ENCODE measurements at places on chromosomes 5 and 9.
A peak's percentile ranks its signal among the peaks of the same experiment; 100 is the strongest.

- no peak for DNase-seq
These were observed 1.1 kb downstream of the TGFBR1 start for GRCh38 chr9:99106044-99106375.

DNA sequence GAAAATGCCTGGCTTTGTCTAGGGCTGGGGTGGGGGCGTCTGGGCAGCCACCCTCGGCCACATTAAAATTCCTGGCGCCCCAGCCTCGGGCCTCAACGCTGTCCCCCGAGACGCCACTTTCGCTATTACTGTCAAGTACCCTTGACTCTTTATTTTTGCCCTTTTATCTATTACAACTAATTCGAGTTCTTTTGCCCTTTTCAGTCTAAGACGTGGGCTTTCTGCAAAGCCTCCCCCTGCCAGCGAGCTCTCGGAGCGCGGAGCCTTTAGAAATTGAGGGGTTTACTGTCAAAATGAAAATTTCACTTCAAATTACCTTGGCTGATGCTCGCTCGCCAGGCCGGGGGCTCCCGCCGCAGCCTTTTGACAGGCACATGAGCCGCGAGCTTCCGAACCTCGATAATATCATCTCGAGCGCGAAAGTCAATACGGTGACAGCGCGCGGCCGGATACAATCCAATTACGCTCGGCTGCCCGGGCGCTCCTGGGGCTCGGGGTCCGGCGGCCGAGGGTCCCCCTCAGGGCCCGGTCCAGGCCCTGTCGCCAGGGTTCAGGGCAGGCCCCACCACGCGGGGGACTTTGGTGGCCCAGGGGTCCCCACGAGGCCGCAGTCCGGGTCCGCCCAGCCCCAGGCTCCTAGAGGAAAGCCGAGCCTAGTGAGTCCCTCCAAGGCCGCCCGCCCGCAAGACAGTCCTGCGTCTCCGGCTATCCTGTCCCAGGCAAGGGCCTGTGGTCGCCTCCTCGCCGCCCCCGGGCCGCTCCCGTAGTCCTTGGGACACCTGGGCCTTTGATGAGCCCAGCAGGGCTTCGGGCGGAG lies 6.7 kb downstream of the IRX4 start:
- DNase-seq, result no peak

DNA sequence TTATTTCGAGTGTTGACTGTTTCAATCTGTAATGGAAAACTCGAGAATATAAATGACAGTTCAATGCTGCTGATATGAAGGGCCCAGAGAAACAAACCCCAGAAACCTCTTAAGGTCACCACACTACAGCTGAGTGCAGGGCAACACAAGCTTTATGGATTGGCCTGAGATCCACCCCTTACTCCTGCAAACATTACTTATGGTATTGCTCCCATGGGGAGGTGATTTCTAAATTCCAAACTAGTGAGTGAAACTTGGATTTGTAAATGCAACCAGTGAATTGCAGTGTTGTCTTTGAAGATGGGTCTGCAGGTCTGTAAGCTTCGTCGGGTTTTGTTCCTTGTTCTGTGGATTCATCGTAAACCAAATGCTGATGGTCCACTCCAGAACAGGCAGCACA lies 85.4 kb downstream of the NTRK2 start:
- DNase-seq, result no peak

- no peak for DNase-seq
These were observed 60.2 kb upstream of the DMAC1 start for GRCh38 chr9:7859701-7860334.

DNA sequence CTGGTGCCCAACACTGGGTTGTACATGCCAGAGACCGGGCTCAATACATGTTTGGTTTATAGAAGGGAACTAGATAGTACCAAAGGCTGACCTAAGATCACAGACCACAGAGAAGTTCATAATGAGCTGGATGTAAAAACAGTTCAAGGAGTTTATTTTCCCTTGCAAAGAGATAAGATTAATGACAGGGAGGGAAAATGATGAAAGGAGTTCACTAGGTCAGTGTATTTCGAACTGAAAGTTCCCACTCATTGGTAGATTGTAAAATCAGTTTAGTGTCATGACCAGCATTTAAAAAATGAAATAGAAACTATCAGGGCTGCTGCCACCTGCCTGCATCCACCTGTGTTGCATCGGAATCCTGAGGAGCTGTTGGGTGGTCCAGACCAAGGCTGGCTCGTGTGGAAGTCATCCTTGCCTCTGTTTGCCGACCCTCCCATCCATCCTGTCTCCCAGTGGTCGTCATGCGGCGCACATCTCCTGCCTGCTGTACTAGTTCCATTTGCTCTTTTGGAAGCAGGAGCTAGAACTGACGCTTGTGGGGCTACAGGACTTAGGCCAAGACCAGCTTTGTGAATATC lies 21.1 kb downstream of the TBC1D2 start:
- DNase-seq, result no peak

GRCh38 chr9:129762985-129763926 lies 10.4 kb upstream of the PTGES start:
- DNase-seq, result no peak

DNA sequence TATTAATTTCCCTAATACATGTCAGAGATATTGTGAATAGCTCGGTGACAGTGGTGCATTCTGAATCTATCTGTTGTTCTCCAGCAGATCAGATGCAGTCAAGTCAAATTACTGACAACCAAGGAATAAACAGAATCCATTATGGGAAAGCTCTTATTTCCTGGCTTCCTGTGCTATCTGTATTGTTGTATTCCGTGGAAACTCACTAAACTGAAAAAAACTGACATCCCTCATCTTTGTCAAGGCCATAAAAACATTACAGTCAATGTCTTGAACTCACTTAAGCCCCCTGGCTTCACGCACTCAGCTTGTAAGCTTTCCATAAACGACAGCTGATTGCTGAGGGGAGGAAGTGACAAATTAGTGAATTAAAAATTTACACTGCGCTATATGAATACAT lies 245.9 kb downstream of the CTNND2 start:
- no peak for DNase-seq

DNA sequence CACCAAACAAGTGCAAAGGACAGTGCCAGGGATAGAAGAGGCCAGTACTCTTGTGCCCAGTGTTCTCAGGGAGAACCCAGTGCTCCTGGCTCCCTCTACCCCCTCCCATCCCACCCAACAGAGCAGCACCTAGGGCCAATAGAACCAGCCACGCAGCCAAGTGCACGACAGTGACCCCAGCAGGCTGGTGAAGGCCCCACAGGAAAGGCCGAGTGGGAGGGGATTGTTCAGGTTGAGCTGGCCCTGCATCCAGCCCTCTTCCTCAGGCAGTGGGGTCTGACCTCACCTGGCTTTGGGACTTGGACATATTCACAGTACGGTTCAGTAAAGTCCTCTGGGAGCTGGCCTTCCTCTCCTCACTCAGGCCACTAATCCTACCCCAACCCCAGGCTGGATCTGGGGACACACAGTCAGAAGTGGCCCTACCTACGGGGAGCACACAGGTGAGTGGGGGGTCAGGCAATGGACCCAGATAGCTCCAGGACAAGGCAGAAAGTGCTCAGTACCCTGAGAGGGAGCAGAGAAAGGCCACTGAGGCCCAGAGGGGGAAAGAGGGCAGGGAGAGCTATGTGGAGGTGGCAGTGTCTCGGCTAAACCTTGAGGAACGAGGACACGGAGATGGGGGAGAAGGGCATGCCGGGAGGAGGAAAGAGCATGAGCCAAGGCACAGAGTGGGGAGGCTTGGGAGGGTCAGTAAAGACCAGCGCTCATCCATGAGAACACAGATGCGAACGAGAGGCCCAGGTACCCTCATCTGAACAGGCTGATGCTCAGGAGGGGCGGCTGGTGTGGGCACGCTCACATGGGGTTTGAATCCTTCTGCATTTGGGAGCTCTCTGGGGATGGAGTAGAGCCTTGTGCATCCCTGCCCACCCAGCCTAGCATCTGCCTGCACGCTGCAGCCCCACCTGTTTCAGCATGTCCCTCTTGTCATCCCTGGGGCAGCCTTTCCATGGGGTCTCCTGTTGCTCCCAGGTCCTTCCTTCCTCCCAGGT lies 25.6 kb downstream of the POLR1E start:
- no peak for DNase-seq

GRCh38 chr5:76859591-76860247 lies 9.9 kb downstream of the S100Z start:
- DNase-seq, result no peak

DNA sequence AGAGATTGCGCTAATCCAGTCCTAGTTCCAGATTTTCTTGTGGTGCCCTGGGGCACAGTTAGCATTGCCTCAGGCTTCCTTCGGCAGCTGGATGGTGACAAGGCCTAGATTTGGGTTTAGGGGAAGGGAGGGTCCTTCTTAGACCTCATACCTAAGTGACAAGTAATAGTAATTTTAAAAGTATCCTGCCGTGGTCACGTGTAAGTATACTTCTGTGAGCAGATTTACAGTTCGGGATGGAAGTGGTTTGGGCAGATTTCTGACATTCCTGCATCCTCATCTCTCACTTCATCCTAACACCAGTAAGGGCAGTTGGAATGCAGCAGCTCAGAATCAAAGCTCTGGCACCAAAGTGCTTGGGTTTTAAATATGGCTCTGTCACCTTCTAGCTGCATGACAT lies 71.6 kb downstream of the LRRC70 start:
- no peak for DNase-seq

DNA sequence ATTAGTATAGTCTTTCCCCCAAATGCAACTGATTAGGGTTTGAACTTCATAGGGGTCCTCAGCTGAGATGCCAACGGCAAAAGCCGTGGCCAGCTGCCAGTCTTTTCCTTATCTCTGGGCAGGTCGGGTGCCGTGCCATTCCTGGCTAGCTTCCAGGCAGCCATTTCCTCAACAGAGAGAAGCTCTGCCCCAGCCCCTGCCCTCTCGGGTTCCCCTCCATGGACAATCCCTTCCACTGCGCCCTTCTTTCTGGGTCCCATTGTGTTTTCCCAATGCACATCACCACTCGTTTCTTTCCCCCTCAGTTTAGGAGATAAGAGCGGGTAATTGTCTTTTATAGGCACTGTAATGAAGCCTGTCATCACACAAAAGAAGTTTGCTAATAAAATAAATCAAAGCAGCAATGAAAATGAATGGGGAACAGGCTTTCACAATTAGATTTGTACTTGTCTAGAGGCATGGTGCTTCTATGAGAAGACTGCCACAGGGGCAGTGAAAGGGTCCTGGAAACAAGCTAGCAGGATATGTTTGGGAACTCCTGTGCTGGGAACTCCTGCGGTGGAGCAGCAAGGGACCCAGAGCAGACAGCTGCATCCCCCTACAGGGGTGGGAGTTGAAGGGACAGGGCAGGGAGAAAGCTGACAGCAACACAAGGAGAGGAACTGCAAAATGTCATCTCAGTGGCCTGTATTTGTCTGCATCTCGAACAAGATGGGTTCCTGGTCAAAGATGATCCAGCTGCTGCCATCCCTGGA lies 48.0 kb upstream of the SAP30L start:
- DNase-seq, result no peak

GRCh38 chr9:126989847-126990842 lies 75.6 kb downstream of the RALGPS1 start:
- peak; percentile 53 for DNase-seq

GRCh38 chr9:81410201-81410600 lies 279.1 kb downstream of the TLE1 start:
- DNase-seq, result no peak

DNA sequence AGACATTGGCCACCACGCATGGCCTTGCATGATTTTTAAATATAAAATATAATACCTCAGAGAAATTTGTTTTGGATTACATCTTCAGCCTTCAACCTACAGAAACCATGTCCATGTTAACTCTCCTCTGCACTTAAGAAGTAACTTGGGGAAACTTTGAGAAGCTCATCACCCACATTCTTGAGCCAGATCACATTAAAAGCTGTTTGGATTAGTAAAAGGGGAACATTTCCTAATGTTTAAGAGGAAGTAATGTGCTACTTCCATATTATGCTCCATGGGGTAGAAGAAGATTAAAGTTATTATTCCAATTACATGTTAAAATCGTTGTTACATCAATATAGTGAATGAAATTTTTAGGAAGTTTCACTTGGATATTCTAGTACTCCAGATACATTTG lies 10.4 kb upstream of the CEP120 start:
- no peak for DNase-seq

GRCh38 chr5:139571966-139572365 lies 10.8 kb downstream of the UBE2D2 start:
- no peak for DNase-seq

DNA sequence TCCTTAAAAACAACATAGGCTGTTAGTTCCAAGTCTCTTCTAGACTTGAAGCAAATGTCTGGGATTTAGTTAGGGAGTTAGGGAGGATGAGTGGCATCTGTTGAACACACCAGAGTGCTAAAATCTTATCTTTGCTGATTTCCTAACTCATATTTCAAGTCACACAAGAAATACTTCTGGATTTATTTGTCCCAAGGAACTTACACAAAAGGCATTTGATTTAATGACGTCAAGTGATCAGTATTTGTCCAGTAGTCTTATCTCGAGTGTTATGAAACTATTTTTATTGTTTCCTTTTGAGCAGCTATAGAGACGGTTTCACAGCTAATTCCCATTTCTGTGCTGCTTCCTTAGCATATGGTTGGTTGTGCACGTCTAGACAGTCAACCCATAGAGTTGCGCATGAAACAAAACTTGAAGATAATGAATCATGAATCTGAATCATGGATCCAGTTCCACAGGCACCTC lies 140.5 kb upstream of the TUT7 start:
- DNase-seq, result no peak

- peak; percentile 55 for DNase-seq
These were observed 609.8 kb upstream of the GRAMD2B start for GRCh38 chr5:125813221-125813974.

- no peak for DNase-seq
These were observed 10.2 kb downstream of the PRRX2 start for GRCh38 chr9:129675620-129676019.

DNA sequence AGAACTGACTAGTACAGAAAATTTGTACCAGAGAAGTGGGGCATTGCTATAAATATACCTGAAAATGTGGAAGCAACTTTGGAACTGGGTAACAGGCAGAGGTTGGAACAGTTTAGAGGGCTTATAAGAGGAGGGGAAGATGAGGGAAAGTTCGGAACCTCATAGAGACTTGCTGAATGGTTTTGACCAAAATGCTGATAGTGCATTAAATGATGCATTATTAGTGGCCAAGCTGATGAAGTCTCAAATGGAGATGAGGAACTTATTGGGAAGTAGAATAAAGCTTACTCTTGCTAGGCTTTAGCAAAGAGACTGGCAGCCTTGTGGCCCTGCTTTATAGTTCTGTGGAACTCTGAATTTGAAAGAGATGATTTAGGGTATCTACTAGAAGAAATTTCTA lies 189.8 kb downstream of the FGF10 start:
- DNase-seq, result no peak

DNA sequence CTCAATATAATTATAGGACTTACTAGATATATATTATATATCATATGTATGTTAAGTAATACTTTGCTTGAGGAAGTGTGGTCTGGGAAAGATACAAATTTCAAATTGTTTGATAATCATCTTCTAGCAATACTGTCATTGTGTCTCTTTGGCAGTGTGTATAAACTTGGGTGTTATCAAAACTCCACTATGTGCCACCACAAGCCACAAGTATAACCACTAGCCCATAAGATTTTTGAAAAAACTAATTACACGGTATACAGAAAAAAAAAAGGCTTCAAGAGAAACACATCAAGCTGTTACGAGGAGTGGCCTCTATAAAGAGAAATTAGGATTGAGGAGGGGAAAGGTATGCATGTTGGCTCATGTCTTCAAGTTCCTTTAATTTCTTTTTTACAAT lies 44.7 kb upstream of the PCSK5 start:
- DNase-seq, result no peak

GRCh38 chr5:57072218-57072892 lies 101.5 kb upstream of the GPBP1 start:
- no peak for DNase-seq

- no peak for DNase-seq
These were observed 6.4 kb upstream of the AGPAT2 start for GRCh38 chr9:136693490-136694162.
